ENCODE measurements at places on chromosomes 7 and 10. TPM values are rescaled to one million over a fixed set of nuclear protein-coding genes. Genes with fewer than 3 reads are reported as not detected.

SPDYE16 gene
- total RNA-seq, result 0.41 TPM

SPACDR gene
- not detected for total RNA-seq

LDB1 gene
- 91.5 TPM for total RNA-seq

DNA sequence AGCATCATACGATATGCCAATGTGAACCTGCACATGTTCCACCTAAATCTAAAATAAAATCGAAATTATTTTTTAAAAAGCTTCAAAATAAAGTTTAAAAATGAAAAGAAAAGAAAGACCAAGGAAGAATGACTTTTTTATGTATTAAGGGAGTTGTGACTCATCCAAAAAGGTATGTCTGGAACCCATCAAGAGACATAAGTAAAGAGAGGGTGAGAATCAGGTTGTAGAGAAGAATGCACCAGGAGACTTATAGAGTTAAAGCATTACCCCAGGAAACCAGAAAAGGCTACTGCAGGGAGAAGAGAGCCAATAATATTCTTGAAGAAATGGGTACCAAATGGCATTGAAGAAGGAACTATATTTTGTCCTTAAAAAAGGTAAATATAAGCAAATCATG, 69.8 kb downstream of the CTTNBP2 start:
- H3K4me3 ChIP-seq, result no peak overlapping the region
- no peaks in the 10 kb centered on the region for H3K27me3 ChIP-seq
- no peak overlapping the region for H3K27ac ChIP-seq
- no peaks in the 10 kb centered on the region for H3K36me3 ChIP-seq

- no peak overlapping the region for H3K4me3 ChIP-seq
- no peak for DNase-seq
- no peak overlapping the region for H3K27ac ChIP-seq
- H3K36me3 ChIP-seq, result no peaks in the 10 kb centered on the region
These were observed 219.3 kb upstream of the TAC1 start for GRCh38 chr7:97512441-97513207.
